Upper lobe of left lung (tissue), 6 donors: ENCODE measurements at places on chromosomes 2 and 18. TPM values are rescaled to one million over a fixed set of nuclear protein-coding genes. Genes with fewer than 3 reads are reported as not detected.

DNA sequence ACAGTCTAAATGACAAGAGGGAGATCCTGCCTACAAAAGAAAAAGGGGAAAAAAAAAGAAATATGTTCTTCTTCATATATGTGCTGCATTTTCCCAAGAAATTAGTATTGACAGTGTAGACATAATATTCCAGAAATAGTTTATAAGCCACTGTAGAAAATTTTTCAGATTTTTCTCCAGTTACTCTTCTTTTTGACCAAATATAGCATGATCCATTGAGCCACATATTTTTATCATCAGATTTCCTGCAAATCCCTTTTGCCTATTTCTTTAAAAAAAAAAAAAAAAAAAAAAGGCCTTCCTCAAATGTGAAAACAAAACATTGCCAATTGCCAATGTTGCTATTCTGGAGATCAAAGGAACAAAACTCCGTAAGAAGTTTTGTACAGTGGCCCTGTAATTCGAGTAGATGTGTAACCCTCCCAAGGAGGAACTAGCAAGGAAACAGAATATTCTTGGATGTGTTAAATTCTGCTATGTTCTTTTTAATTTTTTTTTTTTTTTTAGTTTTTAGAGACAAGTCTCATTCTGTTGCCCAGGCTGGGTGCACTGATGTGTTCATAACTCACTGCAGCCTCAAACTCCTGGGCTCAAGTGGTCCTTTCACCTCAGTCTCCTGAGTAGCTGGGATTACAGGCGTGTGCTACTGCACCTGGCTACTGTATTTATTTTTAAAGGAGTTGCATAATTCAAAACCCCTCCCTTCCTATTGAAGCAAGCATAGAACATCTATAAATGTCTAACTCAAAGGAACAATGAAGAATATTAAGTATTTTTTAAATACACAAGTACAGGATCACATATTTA is 12.5 kb upstream of the CABYR start:
- H3K27ac ChIP-seq, result no peak overlapping the region
- H3K4me1 ChIP-seq, result no peaks in the 10 kb centered on the region
- no peak for DNase-seq
- H3K36me3 ChIP-seq, result peaks cover 17% of the 10 kb centered on the region

DNA sequence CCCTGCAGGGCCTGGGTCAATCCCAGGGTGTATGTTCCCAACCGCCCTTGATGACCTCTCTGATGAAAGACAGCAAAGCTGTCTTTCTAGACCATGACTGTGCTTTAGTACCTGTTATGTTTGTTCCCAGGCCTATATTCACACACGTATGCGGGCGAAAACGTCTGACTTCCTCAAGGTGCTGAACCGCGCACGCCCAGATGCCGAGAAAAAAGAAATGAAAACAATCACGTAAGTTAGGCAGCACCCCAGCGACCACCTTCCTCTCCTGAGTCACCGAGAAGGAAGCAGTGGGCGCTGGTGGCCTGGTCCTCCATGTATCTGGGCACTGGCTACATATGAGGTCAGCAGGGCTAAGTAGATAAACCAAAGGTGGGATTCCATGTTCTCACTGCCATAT is 11.1 kb upstream of the GPBAR1 start:
- H3K36me3 ChIP-seq, result peaks cover 99% of the 10 kb centered on the region
- no peaks in the 10 kb centered on the region for H3K27me3 ChIP-seq
- no peak for DNase-seq
- peaks cover 7% of the 10 kb centered on the region for H3K4me1 ChIP-seq
- no peak overlapping the region for H3K4me3 ChIP-seq

DNA sequence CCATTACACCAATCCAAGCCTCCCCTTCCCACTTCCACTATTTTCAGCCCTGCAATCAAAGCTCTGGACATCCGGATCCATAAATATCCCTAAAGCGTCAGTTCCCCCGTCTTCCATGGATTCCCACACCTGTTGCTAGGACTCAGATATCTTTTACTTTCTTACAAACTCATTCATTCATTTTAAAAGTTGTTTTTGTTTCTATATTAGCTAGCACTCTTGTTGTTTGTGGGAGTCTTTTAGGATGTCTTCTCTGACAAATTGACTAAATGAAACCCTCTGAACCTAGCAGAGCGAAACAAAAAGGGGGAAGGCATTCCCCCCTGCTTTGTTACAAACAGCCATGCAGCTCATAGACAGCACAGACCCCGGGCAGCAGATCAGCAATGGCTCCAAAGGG is 9.0 kb upstream of the NBAS start:
- no peak overlapping the region for H3K4me3 ChIP-seq
- no peaks in the 10 kb centered on the region for H3K36me3 ChIP-seq
- no peaks in the 10 kb centered on the region for H3K4me1 ChIP-seq
- DNase-seq, result no peak
- no peaks in the 10 kb centered on the region for H3K27me3 ChIP-seq
- no peak overlapping the region for H3K27ac ChIP-seq

GRCh38 chr2:43305517-43305916 is 79.1 kb upstream of the ZFP36L2 start:
- no peaks in the 10 kb centered on the region for H3K36me3 ChIP-seq
- H3K4me1 ChIP-seq, result peaks cover 35% of the 10 kb centered on the region
- H3K27ac ChIP-seq, result peak overlapping the region; percentile 84
- H3K4me3 ChIP-seq, result no peak overlapping the region
- no peaks in the 10 kb centered on the region for H3K27me3 ChIP-seq
- DNase-seq, result peak; percentile 73

The CRACDL gene
- total RNA-seq, result 23.4 TPM

- no peak overlapping the region for H3K4me3 ChIP-seq
- no peaks in the 10 kb centered on the region for H3K4me1 ChIP-seq
- no peaks in the 10 kb centered on the region for H3K27me3 ChIP-seq
- H3K27ac ChIP-seq, result no peak overlapping the region
- no peaks in the 10 kb centered on the region for H3K36me3 ChIP-seq
- no peak for DNase-seq
Observed at GRCh38 chr2:20836521-20836920, 13.6 kb upstream of the LDAH start.

- no peaks in the 10 kb centered on the region for H3K4me1 ChIP-seq
- no peak for DNase-seq
- no peaks in the 10 kb centered on the region for H3K27me3 ChIP-seq
- no peak overlapping the region for H3K4me3 ChIP-seq
- no peaks in the 10 kb centered on the region for H3K36me3 ChIP-seq
- no peak overlapping the region for H3K27ac ChIP-seq
Observed at GRCh38 chr2:96134421-96134820, 3.9 kb downstream of the ASTL start.

The TMEFF2 gene
- total RNA-seq, result not detected

GRCh38 chr2:165645930-165646831 is 147.9 kb downstream of the GALNT3 start:
- no peak overlapping the region for H3K27ac ChIP-seq
- no peaks in the 10 kb centered on the region for H3K36me3 ChIP-seq
- H3K27me3 ChIP-seq, result no peaks in the 10 kb centered on the region
- H3K4me3 ChIP-seq, result no peak overlapping the region
